ENCODE measurements at places on chromosomes 1 and 21. TPM values are rescaled to one million over a fixed set of nuclear protein-coding genes. Genes with fewer than 3 reads are reported as not detected.

RHBDL2 gene
- not detected for total RNA-seq

SLC45A3 gene
- total RNA-seq, result 9.3 TPM

AMIGO1 gene
- total RNA-seq, result 2.8 TPM

FAM177B gene
- not detected for total RNA-seq

FYB2 gene
- total RNA-seq, result not detected

ANKRD35 gene
- total RNA-seq, result not detected

INSRR gene
- total RNA-seq, result not detected

GBP4 gene
- 0.50 TPM for total RNA-seq

Data from kidney epithelial cell (primary cell).